ENCODE measurements at places on chromosomes 7 and 10.

DNA sequence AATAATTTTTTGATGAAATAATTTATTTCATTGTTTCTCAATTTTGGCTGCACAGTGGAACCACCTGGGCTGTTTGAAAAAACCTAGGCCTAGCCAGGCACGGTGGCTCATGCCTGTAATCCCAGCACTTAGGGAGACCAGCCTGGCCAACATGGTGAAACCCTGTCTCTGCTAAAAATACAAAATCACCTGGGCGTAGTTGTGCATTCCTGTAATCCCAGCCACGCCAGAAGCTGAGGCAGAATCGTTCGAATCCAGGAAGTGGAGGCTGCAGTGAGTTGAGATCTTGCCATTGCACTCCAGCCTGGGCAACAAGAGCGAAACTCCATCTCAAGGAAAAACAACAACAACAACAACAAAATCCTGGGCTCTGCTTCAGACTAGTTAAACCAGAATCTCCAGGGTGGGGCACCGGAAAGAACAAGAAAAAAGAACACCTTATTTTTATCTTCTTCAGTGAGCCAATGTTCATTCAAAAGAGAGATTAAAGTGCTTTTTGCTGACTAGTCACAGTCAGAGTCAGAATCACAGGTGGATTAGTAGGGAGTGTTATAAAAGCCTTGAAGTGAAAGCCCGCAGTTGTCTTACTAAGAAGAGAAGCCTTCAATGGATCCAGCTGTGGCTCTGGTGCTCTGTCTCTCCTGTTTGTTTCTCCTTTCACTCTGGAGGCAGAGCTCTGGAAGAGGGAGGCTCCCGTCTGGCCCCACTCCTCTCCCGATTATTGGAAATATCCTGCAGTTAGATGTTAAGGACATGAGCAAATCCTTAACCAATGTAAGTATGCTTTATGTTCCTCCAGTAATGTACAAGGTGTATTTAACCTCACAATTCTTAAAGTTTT is at the start of gene CYP2C18:
Gene CYP2C18 (plus strand): TSS at position 516 of the 841 bp plus-strand sequence. CDS start 91 bp downstream, at position 607.
- no peak for DNase-seq

DNA sequence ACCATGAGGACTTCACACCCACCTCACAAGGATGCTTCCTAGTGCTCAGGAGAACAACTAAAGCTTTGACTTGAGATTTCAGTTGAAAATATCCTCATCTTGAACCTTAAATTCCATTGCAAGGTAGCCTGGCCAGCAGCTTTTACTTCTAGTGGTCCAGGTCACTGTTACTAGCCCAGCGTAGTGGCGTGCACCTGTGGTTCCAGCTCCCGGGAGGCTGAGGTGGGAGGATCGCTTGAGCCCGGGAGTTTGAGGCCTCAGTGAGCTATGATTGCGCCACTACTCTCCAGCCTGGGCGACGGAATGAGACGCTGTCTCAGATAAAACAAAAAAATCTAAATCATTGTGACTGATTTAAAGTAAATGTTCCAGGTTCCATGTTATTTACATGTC is 28.3 kb upstream of the PRKAR1B start:
- DNase-seq = no peak

DNA sequence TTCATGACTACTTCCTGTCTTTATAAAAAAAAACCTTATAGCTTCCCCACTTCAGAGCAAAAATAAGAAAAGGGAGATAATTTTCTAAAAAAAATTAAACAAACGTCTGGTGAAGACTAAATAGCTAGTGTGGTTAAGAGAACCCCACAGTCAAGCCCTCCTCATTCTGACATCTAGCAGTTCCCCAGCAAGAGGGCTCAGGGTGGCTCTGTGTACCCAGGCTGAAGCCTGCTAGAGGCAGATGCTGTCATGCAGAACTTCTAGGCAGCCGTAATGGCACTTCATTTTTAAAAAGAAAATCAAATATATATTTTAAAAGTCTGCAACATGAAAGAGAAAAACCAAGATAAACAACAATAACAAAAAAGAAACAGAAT is 223.1 kb upstream of the KLF14 start:
- DNase-seq = no peak

GRCh38 chr10:50275650-50276235 is 24.4 kb upstream of the ASAH2 start:
- DNase-seq = peak; percentile 42

DNA sequence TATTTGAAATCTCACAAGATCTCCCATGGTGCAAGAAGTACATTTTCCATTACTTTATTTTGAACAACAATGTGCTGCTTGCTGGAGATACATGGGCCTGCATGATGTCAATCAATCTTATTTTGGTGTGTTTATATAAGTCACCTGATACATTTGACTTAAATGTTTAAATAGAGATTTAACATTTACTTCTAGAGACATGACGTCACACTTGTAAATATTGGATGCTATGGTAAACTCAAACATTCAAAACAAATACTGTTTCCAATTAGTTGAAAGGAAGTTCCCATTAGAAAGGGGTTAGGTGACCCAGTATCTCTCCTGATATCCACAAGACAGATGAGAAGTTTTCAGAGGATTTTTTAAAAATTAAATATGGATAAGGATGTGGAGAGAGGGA is 214.5 kb downstream of the NSUN6 start:
- no peak for DNase-seq

DNA sequence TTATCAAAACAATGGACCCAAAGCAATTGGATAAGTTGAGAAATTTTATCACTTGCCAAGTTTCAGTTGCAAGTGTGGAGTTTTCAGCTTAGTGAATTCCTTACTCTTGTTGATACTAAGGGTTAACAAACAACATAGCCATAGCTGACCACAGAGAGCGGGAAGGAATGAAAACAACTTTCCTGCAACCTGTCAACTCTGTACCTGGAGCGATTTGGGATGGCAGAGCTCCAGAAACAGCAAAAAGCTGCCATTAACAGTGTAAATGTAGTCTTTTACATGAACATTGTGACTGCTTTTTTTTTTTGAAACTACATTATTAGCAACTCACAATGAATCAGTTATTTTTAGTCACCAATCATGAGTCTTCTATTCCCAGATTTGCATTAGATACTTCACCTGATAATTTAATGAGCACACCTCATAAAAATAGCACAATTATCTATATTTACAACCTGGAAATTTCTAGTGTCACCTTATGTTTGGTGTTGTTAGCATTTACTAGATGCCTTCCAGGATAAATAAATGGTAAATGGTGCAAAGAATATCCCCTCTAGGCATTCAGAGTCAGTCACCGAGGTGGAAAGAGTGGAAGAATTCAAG is 47.6 kb upstream of the RAPGEF5 start:
- DNase-seq = no peak

DNA sequence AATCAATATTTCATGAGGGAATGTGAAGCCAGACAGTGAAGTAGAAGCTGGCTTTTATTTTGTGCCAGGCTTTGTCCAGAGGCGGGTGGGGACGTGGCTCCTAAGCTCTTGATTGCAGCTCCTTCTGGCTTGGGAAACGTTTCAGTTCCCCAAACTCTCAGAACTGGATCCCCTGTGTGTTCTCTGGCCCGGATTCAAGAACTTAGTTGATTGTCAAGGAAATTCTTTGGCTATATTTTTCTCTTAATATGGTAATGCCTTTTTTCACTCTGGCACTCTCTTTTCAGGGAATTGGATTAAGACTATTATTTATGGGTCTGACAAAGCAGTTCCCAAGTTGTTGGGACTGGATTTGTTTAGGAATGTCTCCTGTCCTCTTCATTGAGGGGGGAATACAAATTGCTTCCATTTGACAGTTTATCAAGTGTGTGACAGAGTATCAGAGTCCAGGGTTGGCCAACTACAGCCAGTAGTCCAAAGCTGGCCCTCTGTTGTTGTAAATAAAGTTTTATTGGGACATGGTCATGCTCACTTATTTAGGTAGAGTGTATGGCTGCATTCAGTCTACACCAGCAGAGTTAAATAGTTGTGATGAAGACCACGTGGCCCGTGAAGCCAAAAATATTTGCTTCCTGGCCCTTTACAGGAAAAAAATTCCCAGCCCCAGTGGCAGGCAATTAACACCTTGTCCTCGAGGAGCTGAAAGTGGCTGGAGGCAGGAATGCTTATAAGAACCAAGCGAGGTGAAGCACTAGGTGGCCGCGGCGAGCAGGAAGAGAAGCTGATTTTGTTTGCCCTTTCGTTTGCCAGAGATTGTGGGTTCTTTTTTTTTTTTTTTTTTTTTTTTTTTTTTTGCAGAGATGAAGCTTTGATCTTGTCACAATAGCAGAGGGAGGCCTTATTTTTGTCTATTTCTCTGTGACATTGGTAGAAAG is 34.3 kb downstream of the HTRA1 start:
- DNase-seq = no peak

DNA sequence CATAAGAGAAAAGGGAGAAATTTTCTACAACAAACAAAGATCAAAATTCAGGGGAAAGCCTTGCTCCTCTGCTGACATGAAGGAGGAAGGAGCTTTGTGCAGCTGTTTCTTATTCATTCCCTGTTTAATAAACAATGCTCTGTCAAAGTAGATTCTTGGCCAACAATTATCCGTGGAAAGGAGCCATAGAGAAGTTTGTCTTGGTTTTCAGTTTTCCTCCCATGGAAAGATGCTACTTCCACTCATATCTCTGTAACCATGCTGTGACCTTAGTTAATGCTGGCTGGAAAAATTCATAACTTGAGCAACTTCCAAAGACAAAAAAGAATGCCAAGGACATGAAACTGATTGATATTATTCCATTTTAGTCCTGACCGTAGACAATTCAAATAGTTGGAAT is 8.1 kb downstream of the DDC start:
- DNase-seq = no peak

DNA sequence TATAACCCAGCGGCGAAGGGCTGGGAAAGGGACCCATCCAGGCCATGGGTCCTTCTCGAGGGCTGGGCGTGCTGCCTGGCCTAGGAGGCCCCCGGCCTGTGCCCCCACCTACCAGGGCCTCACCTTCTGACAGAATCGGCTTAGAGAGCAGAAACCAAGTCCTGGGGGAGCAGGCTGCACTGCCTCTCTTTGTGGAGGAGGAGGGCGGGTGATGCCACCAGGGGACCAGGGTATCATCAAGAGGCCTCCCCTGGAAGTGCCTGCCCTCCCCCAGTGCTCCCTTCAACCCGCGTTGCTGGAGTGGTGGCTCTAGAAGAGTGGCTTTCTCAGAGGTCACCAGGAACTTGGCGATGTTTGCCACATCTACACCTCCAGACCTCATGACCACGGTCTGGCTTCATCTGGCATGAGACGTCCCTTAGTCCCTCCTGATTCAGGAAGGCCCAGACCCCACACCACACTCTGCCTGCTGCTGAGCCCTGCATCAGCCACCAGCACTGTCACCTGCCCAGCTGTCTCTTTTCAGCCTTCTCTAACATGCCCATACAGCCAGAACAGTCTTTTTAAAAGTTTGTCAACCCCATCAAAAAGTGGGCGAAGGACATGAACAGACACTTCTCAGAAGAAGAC is 31.9 kb downstream of the FKBP6 start:
- no peak for DNase-seq

DNA sequence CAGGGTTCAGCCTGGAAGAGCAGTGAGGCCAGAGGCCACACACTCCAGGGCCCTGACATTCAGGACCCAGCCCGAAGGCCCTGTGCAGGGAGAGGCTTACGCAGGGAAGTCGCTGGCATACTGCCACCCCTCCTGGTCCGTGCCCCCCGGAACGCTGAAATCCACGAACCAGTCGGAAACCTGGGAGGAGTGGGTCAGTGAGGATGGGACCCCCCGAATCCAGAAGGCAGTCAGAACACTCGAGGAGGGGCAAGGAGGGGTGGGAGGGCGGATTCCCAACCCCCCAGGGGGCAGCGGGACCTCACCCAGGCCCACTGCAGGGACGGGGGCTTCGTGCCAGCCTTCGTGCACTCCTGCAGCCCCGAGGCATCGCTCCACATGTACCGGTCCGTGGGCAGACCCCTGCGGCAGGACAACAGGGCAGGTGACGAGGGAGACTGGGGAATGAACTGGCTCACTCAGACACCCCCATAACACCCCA is 13.5 kb downstream of the BHLHA15 start:
- no peak for DNase-seq

DNA sequence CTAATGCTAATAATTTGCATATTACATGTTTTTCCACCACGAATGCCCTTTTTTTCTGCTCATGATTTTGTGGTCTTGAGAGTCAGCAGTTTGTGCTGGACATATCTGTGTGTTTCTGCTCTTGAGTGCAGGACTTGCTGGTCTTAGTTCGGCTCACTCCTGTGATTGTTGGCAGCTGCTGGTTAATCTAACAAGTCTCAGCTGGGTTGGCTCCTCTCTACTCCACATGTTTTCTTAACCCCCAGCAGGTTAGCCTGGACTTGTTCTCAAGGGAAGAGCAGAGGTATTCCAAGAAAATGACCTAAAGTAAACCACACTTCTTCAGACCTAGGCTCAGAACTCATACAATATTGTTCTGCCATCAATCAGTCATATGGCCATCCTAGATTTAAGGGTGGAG is 1238.9 kb downstream of the XPNPEP1 start:
- DNase-seq = no peak

DNA sequence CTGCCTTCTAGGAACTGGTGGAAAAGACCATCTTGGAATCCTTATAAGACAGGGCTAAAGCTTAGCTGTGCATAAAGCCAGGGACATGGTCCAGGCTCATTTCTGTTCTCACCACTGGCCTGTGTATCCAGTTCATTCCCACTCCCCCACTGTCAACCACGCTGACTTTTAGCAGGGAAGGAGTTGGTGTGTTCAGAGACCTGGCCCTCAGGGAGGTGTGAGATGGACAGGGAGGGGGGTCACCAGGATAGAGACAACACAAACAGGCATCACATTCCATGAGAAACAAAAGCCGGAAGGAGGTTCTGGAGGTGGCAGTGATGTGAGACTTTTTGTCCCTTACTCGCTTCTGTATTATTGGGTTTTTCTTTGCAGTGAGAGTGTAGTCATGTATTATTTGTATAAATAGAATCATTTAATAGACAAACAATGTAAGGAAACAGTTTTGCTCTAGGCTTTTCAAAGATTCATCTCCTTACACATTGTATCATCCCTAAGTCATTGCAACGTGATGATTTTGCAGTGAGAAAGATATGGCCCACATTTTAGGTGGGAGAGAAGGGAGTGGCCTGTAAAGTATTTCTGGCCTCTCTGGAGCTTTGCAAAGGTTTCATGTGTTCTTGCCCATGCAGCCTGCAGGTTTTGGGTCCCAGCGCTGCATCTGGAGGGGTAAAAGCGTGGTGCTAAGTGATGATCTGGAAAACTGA is 52.0 kb downstream of the EEPD1 start:
- DNase-seq = no peak

DNA sequence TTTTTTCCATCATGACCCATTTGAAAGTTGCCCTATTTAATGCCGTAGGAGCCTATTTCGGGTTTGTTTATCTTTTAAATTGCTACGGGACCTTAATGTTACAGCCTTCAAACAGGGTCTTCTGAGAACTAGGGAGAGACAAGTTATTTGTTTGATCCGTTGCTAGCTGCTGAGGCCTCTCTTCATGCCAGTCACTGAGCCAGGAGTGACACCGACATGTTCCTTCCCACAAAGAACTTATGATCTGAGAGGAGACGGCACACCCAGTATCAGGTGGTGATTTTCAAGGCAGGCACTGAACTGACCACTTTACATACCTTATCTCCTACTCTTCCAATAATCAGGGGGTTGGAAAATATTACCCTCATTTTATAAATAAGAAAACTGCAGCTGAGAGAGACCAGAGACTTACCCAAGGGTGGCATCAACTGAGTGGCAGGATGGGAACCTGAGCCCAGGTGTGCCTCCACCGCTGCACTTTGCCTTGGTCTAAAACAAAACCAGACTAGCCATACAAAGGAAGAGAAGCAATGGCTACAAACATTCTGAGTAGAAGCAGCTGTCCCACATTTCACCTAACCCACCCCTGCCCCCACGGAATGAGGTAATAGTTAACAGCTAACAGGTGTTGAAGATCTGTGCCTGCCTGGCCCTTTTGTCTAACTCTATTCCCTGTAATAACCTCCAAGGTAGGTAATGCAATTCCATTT is 40.5 kb downstream of the PPP1R3C start:
- DNase-seq = no peak
